Stimulated activated CD4-positive, alpha-beta T cell treated with anti-CD3 and anti-CD28 coated beads, Interleukin-2, amount 100 ng/mL, for 48 hours (primary cell): ENCODE measurements at places on chromosomes 3 and 15.
A peak's percentile ranks its signal among the peaks of the same experiment; 100 is the strongest.

- DNase-seq, result peak; percentile 48
Measured at GRCh38 chr3:129593595-129594339, 12.7 kb downstream of the PLXND1 start.

GRCh38 chr15:65423150-65423975, 616 bp upstream of the IGDCC4 start:
- no peak for DNase-seq

DNA sequence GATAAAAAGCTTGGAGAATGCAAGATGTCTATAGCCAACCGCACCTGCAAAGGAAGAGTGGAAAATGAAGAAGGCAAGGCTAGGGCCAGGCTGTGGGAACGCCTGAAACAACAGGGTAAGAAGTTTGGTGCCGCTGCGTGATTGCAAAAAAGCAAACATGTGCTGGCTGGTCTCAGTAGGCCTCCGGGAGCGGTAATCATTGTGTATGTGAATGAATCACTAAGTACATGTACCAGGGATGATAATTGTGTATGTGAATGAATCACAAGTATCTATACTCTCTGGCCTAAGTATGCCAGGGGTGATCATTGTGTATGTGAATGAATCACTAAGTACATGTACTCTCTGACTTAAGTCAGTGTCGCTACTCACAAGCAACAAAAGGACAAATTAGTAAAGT, 40.3 kb upstream of the PARL start:
- no peak for DNase-seq

GRCh38 chr3:95217661-95218060, 1154.8 kb downstream of the NSUN3 start:
- DNase-seq, result no peak

- no peak for DNase-seq
Measured at GRCh38 chr3:52399593-52399992, 45.3 kb downstream of the SEMA3G start.
